ENCODE measurements at places on chromosomes 7 and 10. TPM values are rescaled to one million over a fixed set of nuclear protein-coding genes. Genes with fewer than 3 reads are reported as not detected.

The C7orf25 gene
- 3.4 TPM for total RNA-seq

The SEMA3D gene
- 5.4 TPM for total RNA-seq

The ZNF273 gene
- 7.6 TPM for total RNA-seq

The HOXA13 gene
- 42.2 TPM for total RNA-seq

The WNT16 gene
- total RNA-seq: not detected

The TMEM130 gene
- total RNA-seq: 0.38 TPM

The GJD4 gene
- not detected for total RNA-seq

The SPDYE9 gene
- not detected for total RNA-seq

- DNase-seq: no peak
Measured at GRCh38 chr7:94400022-94400421, 5.3 kb downstream of the COL1A2 start.

GRCh38 chr7:68015978-68016532 is 1019.4 kb downstream of the TYW1 start:
- DNase-seq: no peak

GRCh38 chr10:45589009-45589408 is 83.6 kb downstream of the ZFAND4 start:
- DNase-seq: no peak

DNA sequence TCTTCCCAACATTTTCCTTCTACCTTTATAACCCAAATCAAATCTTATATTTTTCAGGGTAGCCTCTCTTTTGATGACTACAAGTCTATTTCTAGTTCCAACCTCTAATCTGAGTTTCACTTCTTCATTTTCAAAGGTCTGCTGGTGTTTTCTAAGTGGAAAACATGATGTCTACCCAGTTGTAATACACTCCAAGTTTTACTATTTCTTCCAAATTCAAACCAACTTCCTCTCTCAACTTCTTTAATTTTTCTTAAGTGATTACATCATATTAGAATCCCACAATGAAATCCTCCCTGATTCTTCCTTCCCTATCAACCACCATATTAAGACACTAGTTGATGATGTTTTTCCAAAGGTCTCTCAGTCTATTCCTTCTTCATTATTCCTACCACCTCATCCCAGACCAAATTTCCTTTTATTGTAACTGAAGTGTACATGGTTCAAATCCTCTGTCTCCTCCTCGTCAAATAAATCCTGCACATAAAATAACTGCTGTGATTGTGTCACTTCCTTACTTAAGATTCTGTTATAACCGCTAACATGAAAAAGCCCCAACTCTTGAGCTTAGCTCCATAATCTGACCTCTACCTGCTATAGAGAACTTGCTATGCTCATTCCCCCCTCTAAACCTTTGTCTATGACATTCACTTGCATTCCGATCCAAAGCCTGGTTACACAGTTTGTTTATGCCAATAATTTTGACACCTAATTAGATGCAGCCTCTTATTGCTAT is 12.7 kb downstream of the TAS2R38 start:
- no peak for DNase-seq

DNA sequence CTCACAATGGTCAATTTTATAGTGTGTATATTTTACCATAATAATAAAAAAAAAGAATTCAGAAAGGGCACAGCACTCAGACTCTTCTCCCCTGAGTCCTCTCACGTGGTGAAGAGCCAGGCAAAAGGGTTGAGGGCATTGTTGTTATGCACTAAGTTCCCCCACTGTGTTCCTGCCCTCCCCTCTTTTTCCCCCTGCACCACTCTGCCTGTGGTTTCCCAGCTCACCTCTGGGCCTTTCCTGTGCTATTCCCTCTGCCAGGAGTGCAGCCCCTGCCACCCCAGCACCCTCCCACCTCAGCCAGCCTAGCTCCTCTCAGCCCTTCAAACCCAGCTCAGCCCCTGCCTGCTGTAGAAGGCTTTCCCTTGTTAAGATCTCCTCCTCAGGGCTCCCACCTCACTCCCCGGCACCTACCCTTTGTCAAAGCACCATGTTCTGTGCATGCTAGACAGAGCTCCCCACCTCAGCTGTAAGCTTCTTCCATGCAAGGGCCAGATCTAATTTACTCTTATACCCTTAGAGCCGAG is 108.5 kb downstream of the KCNMA1 start:
- no peak for DNase-seq

- no peak for DNase-seq
Measured at GRCh38 chr10:43448742-43449141, 11.8 kb downstream of the ZNF487 start.

- DNase-seq: no peak
Measured at GRCh38 chr10:114356751-114357514, 47.4 kb downstream of the AFAP1L2 start.

DNA sequence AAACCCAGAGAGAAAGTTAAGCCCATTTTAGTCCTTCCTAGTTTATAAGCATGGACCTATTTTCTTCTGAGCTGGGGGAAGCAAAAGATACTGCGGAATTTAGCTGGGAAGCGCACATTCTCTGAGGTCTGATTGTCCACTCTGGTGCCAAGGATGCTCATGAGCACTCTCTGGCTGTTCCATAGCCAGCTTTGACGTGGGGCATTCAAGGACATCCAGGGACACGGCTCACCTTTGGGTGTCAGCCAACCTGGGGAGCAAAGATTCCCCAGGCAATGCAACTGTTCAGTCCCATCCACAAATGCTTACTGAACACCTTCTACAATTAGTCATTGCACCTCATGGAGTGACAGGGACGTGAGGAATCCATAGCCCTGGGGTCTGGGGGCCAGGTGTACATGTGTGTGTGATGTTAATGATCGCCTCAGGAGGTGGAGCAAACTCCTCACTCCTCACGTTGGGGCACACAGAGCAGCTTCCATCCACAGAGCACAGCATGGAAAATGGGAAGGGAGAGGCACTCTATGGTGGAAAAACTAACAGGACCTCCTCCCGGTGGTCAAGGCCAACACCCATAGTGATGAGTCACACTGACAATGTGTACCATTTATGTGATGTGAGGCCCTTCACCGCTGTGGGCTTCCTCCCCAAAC is 67.5 kb upstream of the IGFBP3 start:
- no peak for DNase-seq

DNA sequence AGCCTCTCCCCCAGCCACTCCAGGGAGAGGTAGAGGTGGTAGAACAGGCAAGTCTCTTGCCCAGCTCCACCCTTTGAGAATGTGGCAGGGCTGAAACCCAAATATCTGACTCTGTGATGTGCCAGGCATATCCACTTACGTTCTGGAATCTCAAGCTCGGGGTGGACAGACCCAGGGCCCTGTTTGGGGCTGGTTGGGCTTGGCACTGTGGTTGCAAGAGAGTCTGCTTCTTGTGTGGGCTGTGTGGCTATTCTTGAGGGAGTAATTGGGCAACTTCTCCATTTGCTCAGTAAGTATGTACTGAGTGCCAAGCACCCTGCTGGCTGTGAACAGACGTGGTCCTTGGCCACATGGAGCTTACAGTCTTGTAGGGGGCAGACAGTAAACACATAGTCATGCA is 4.7 kb downstream of the UBTD1 start:
- DNase-seq: no peak

DNA sequence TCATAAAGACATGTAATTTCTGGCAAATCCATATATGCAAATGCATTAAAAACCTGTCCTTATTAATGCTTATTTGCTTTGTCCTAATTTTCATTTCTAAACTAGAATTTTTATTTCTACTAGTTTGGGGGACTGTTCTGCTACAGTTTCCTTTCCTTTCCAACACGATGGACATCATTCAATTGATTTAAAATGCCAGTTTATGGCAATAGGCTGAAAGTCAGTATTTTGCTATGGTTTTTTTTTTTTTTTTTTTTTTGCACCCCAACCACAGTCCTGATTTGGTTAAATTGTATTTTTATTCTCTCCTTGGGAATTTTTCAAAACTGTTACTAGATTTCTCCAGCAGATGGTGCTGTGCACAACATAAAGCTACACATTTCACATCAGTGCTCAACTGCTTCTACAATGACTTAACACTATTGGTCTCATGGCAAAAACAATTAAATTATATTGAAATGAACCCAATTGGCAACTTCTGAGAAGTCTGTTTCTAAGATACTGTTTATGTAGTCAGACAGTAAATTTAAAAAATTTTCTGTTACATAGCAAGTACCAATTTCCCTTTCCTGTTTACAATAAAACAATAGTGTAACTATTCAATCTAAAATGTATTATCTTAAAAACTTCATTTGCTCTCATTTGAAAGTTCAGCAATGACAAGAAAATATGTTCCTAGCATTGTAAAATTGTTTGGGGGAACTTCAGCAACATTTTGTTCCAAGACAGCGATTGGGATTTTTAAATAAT is 193.8 kb upstream of the CCDC6 start:
- no peak for DNase-seq

GRCh38 chr10:70588255-70588654 is 14.3 kb downstream of the PRF1 start:
- DNase-seq: no peak

GRCh38 chr10:60167050-60167449 is 222.6 kb downstream of the ANK3 start:
- DNase-seq: no peak

GRCh38 chr7:2093215-2093842 is 139.4 kb downstream of the MAD1L1 start:
- no peak for DNase-seq

GRCh38 chr10:21452203-21452602 is 73.3 kb downstream of the SKIDA1 start:
- no peak for DNase-seq

GRCh38 chr10:126905776-126906703 is 812 bp downstream of the DOCK1 start:
- DNase-seq: peak; percentile 40
